ENCODE measurements at places on chromosomes 2 and 18.
A peak's percentile ranks its signal among the peaks of the same experiment; 100 is the strongest.

DNA sequence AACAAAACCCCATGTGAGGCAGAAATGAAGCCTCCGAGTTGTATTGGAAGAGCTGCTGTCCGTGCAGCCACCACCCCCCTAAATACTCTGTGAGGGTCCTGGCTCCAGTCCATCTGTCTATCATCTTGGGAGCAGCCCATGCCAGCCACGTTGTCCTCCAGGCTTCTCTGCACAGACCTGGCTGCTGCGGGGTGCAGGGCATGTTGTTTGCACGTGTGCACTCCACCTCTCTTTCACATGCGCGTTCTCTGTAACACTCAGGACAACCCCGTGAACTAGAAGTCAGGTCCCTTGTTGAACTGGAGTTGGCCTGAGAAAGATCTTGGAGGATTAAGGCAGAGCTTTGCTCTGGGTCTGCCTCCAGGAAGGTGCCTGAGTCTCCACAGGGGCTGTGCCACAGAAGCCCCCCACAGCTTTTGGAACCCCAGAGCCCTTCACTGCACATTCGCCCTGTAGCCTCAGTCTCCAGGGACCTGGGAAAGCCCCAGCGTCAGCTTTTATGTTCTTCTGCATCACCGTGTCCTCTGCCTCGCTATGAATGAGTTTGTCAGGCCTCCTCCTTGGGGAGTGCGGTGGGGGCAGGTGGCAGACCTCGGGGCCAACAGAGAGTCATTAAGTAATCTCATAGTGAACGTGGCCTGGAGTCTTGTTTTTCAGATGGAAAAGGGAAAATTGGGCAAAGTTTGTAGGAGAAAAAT is 16.6 kb downstream of the RTP5 start:
- no peak for DNase-seq

DNA sequence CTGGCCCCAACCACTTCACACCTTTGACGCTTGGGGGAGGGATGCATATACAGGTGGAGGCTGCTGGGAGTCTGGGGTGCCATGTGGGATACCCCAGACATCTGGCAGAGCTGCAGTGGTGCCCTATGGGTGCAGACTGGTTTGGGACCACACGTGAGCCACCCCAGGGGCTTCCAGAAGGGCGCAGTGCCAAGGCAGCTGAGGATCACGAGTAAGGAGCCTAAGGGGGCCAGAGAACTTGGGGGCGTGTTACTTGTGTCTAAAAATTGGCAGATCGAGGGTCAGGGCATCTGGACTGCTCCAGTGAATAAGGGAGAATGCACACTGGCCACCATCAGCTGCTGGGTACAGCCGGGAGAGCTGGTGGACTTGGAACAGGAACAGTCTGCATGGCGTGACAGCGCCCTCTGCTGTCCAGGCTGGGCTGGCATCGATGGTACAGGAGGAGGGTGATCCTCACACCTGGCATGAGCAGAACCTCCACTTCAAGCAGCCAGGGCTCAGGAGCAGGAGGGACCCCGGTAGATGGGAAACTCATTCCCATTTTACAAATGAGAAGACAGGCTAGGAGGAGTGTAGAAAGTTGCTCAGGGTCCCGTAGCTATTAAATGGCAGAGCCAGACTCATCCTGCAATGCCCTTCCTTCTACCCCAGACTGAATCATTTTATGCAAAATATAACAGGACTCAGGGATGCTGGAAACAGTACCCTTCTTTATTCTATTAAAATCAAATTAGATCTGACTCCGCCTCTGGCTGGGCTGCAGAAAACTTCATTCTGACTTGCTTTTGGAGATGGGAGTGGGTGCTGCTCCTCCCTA is 60.4 kb downstream of the ATOH8 start:
- DNase-seq, result peak; percentile 31

- no peak for DNase-seq
Measured at GRCh38 chr2:240431661-240432424, 3.6 kb upstream of the GPC1 start.

- DNase-seq, result no peak
Measured at GRCh38 chr2:128159437-128159836, 68.4 kb downstream of the UGGT1 start.

DNA sequence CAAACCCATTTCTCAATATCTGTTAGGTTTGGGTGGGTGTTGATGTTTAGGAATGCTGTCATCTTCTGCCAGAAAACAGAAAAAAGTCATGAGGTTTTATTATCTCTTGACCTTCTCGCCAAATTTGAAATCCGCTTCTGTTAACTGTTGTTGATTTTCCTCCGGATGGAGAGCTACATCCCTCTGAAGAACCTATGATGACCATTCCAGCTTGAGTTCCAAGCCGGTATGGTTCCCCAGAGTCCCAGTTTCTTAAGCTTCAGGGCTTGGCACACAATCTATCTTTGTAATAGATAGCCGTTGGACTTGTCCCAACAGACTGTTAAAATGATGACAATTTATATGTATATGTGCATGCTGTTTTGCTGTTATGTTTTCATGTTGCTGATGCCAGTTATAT is 1201.0 kb downstream of the LRP1B start:
- DNase-seq, result no peak

DNA sequence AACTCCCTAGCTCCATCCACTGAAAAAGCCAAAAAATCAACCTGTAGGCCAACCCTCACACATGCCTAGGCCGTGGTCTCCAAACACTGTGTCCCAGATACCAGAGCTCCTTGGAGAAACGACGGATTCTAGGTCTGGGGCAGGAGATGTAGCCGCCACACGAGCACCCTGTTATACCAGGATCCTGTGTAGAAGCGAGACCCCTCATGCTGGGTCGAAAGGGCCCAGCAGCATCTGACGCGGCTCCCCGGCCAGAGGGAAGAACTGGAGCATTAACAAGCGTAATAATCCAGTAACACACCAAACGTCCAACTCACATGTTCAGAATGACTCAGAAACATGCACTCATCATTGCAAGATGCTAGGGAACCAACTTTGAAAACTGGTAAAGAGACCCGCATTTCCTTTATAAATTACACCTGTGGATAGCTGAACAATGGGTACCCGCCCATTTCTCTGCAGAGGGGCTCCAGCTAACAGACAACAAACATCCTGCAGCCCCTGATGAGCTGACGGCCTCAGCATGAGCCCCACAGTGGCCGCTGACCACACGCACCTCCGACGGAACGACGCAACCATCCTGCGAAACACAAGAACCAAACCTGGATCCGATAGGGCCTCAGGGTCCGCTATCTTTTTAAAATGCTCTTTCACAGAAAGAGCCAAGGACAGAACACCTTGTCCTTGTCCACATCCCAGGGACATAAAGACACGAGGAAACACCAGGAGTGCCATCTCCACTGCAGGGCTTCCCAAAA is 14.2 kb downstream of the SLC66A2 start:
- DNase-seq, result no peak

DNA sequence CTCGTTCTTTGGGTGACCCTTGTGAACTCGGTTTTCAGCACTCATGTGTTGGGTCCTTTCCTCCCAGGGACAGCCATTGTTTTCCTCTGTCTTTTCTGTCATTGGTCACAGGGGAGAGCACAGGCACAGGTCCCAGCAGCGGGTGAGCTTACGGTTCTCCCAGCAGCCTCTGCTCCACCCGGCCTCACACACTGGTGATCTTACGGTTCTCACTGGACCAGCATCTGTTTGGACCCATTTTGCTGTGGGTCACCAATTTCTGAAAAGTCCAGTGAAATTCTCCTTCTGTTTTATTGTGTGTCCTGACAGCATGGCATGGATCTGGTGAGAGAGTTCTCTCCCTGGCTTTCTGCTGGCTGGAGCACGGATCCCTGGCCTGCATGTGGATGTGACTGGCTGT is 49.8 kb upstream of the ANKRD62 start:
- no peak for DNase-seq

GRCh38 chr2:239040152-239040761 is 192.4 kb downstream of the TWIST2 start:
- no peak for DNase-seq

DNA sequence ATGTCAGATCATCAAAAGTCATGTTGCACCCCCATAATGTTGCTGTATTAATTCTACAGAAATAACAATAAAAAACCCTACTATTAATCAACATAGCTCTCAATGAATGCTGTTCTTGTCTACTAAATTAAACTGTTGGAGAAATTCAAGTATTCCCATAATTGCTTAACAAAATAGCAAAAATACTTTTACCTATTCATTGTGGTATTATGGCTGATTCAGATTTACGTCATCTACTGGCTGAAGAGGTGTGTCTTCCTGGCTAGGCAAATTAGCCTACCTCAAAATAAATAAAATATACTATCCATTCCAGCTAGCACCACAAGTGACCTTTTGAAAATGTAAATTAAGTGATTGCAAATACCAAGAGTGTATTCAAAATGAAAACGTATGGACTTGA is 249.4 kb downstream of the MEIS1 start:
- no peak for DNase-seq

GRCh38 chr2:193668557-193669323 is 1474.0 kb upstream of the TMEFF2 start:
- no peak for DNase-seq

Data from NCI-H2081 treated with DMSO at 0.1 percent for 48 hours (cell line).